ENCODE measurements at places on chromosomes 1 and 21. TPM values are rescaled to one million over a fixed set of nuclear protein-coding genes. Genes with fewer than 3 reads are reported as not detected.

The NUDT4B gene
- total RNA-seq = not detected

The SPRR2A gene
- not detected for total RNA-seq

The ATP1A4 gene
- not detected for total RNA-seq

The GJA5 gene
- not detected for total RNA-seq

The TMEM240 gene
- 0.45 TPM for total RNA-seq

The DNM3 gene
- 0.58 TPM for total RNA-seq

The TRIM63 gene
- total RNA-seq = not detected

The LAMB3 gene
- total RNA-seq = 0.70 TPM

The CSF3R gene
- not detected for total RNA-seq

The PPIAL4G gene
- total RNA-seq = not detected

The HAPLN2 gene
- total RNA-seq = not detected

The CGN gene
- total RNA-seq = 1.7 TPM

DNA sequence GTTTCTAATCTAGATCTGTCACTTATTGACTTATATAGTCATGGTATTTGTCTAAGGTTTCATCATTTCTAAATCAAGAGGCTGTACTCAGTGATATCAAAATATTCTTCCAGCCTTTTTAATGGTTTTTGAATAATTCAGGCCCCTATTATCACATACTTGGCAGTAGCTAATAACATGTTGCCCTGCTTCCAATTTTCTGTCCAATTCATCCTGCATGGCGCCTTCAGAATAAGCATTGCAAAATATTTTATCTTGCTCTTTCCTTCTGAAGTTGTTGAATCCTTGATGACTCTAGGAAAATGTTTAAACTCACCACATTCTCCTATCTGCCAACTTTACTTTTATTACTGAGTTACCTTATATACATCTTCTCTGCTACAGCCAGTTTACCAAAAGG lies 517.2 kb upstream of the B3GALT2 start:
- no peak overlapping the region for H3K27ac ChIP-seq
- DNase-seq = no peak
- H3K27me3 ChIP-seq = no peaks in the 10 kb centered on the region
- H3K4me1 ChIP-seq = peaks cover 33% of the 10 kb centered on the region

DNA sequence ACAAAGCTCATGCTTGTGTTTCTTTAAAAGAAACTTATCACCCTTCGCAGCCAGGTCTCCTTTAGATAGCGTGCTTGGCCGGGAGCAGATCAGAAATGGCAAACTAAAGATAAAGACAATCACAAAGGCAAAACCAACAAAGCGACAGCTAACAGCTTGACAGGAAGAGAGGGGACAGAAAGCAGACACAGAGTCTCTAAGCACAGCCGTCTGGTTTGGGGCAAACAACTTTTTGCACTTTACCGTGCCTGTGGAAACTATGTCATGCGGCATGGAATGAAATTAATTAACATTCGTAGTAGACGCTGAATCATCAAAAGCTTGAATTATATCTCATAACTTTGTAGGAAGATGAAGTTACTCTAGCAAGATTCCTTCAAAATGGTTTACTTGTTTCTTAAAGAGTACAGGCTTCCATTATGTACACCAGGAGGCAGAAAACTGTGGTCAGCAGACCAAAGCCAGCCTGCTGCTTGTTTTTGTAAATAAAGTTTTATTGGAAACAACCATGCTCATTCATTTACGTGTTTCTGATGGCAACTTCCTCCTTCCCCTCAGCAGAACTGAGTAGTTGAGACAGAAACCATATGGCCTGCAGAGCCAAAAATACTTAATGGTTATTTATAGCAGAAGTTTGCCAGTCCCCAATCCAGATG lies 183.2 kb downstream of the KIF26B start:
- no peak for DNase-seq
- peaks cover 6% of the 10 kb centered on the region for H3K27me3 ChIP-seq

GRCh38 chr1:65717815-65718454 lies 74.8 kb upstream of the PDE4B start:
- no peaks in the 10 kb centered on the region for H3K36me3 ChIP-seq
- H3K27ac ChIP-seq = no peak overlapping the region

DNA sequence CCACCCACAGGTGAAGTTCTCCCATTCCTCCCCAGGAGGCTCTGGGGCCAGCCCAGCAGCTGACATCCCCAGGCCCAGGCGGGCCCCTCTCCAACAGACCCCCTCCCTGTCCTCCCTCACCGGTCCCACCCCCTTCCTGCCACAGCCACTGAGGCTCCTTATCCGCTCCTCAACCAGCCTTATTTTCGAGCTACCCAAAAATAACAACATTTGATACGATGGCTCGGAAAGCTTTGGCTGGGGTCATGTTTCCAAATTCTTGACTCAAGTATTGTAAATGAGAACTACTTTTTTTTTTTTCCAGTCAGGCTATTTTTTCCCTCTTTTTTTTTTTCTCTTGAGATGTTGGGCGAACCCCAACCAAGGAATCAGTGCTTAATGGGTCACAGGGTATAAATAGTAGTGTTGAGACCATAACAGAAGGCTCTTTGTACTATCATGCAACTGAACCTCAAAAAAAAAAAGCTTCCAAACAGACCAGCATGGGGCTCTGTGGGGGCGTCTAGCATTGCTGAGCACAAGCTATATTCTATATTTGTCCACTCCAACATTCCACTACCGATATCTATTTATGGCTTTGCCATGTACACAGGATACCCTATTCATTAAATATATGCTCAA lies 27.2 kb downstream of the IRF2BP2 start:
- no peaks in the 10 kb centered on the region for H3K36me3 ChIP-seq
- no peak for DNase-seq

DNA sequence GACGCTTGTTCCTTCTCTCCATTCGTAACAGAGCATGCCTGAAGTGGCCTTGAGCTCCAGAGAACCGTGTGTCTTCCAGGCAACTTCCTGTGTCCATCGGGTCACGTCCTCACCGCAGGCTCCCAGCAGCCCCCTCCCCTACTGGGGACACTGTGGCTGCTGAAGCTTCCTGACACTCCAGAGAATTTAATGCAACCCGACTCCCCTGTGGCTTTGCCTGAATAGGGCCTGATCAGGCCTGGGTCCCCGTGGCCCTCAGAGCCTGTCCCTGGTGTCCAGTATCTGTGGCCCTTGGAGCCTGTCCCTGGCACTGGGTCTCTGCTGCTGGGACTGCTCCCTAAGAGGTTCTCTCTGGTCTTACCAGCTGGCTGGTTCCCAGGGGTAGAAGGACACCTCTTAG lies 219.7 kb upstream of the VAMP3 start:
- peaks cover 21% of the 10 kb centered on the region for H3K4me1 ChIP-seq
- H3K36me3 ChIP-seq = no peaks in the 10 kb centered on the region
- no peak overlapping the region for H3K27ac ChIP-seq
- no peak overlapping the region for H3K4me3 ChIP-seq

DNA sequence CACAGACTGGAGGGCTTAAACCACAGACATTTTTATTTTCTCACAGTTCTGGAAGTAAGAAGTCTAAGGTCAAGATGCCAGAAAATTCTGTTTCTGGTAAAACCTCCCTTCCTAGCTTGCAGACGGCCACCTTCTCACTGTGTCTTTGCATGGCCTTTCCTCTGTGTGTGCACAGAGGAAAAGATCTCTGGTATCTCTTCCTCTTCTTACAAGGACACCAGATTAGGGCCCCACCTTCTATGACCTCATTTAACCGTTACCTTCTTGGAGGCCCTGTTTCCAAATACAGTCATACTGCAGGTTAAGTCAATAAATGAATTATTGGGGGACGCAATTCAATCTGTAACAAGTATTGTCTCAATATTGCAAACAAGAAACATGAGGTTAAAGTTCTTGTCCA lies 63.0 kb upstream of the PRDX6 start:
- H3K36me3 ChIP-seq = peaks cover 2% of the 10 kb centered on the region
- no peaks in the 10 kb centered on the region for H3K27me3 ChIP-seq
- no peak overlapping the region for H3K27ac ChIP-seq
- no peak overlapping the region for H3K4me3 ChIP-seq

DNA sequence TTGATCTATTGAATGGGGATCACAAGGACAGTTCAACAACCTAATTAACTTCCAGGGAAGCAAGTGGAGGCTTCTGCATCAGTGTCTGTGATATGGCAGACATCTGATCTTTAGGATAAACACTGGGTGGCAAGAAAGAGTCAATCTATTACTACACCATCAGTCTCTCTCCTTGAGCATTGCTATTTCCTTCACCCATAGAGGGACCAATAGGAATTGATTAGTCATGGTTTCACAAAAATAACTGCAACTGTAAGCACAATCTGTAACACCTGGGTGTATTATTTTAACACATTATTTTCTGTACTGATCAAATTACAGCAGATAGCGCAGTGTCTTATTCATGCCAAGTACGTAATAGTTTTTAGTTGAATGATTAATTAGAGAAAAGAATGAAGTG lies 50.3 kb downstream of the USP24 start:
- H3K27me3 ChIP-seq = no peaks in the 10 kb centered on the region
- peak overlapping the region; percentile 81 for H3K27ac ChIP-seq
- DNase-seq = no peak
- H3K36me3 ChIP-seq = peaks cover 41% of the 10 kb centered on the region
- H3K4me1 ChIP-seq = peaks cover 48% of the 10 kb centered on the region

- no peaks in the 10 kb centered on the region for H3K36me3 ChIP-seq
- peak overlapping the region; percentile 77 for H3K4me3 ChIP-seq
- H3K27ac ChIP-seq = no peak overlapping the region
- no peak for DNase-seq
These were observed 581 bp downstream of the IRF6 start for GRCh38 chr1:209805341-209805781.

GRCh38 chr1:198927129-198927528 lies 288.3 kb downstream of the PTPRC start:
- peak overlapping the region; percentile 8 for H3K27ac ChIP-seq
- H3K4me3 ChIP-seq = no peak overlapping the region
- DNase-seq = no peak
- no peaks in the 10 kb centered on the region for H3K27me3 ChIP-seq
- peaks cover 7% of the 10 kb centered on the region for H3K36me3 ChIP-seq
- H3K4me1 ChIP-seq = peaks cover 53% of the 10 kb centered on the region

- peaks cover 9% of the 10 kb centered on the region for H3K4me1 ChIP-seq
- H3K4me3 ChIP-seq = no peak overlapping the region
- no peak overlapping the region for H3K27ac ChIP-seq
- H3K27me3 ChIP-seq = no peaks in the 10 kb centered on the region
These were observed 4.7 kb downstream of the AUNIP start for GRCh38 chr1:25854554-25854953.

GRCh38 chr1:204292740-204293139 lies 67.0 kb downstream of the PLEKHA6 start:
- H3K27me3 ChIP-seq = peaks cover 8% of the 10 kb centered on the region
- DNase-seq = no peak
- no peak overlapping the region for H3K27ac ChIP-seq
- H3K36me3 ChIP-seq = no peaks in the 10 kb centered on the region
- H3K4me1 ChIP-seq = peaks cover 16% of the 10 kb centered on the region
- H3K4me3 ChIP-seq = no peak overlapping the region

DNA sequence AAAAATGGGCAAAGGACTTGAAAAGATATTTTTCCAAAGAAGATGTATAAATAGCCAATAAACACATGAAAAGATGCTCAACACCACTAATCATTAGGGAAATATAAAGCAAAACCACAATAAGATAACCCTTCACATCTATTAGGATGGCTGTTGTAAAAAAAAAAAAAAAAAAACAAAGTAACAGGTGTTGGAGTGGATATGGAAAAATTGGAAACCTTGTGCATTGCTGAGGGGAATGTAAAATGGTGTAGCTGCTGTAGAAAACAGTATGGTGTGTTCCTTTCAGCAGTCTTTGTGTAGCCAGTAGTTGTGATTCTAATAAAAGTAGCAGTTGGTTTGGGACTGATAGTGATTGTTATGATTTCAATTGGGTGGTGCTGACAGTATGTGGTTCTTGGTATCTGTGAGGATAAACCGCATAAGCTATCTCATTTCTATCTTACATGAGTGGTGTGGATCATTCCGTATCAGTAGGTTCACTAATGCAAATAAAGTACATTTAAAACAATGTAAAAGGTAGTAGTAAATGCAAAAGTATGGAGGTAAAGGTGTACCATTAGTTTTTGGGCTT lies 19.9 kb downstream of the MAN1A2 start:
- peaks cover 18% of the 10 kb centered on the region for H3K36me3 ChIP-seq
- H3K27ac ChIP-seq = peak overlapping the region; percentile 12
- H3K27me3 ChIP-seq = no peaks in the 10 kb centered on the region
- H3K4me3 ChIP-seq = no peak overlapping the region
- peaks cover 55% of the 10 kb centered on the region for H3K4me1 ChIP-seq

DNA sequence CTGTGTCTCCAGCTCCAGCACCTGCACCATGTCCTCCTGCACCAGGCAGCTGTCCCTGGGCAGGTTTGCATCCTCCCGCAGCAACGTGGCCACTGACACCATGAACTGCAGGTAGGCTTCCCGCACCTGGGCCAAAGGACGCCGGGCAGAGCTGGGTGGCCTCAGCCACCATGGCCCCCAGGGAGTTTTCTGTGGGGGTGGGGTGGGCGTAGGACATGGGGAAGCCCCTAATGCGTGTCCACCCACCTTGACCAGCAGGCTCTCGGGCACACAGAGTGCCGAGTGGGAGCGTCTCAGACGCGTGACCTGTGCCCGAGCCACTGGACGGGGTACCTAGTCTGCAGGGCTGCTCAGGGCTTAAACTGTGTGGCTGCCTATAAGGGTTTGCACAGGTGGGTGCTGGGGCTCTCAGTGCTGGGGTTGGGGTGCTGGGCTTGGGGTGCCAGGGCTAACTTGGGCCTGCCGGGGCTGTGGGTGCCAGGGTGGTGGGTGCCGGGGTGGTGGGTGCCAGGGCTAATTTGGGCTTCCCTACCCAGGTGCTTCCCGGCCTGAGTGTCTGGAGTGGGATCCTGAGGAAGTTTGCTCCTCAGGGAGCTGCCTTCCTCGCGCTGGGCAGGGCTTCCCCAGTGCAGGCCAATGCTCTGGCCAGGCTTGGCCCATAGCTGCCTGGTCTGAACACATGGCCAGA lies 17.7 kb downstream of the PRXL2B start:
- no peak for DNase-seq
- H3K27ac ChIP-seq = no peak overlapping the region
- no peaks in the 10 kb centered on the region for H3K27me3 ChIP-seq

DNA sequence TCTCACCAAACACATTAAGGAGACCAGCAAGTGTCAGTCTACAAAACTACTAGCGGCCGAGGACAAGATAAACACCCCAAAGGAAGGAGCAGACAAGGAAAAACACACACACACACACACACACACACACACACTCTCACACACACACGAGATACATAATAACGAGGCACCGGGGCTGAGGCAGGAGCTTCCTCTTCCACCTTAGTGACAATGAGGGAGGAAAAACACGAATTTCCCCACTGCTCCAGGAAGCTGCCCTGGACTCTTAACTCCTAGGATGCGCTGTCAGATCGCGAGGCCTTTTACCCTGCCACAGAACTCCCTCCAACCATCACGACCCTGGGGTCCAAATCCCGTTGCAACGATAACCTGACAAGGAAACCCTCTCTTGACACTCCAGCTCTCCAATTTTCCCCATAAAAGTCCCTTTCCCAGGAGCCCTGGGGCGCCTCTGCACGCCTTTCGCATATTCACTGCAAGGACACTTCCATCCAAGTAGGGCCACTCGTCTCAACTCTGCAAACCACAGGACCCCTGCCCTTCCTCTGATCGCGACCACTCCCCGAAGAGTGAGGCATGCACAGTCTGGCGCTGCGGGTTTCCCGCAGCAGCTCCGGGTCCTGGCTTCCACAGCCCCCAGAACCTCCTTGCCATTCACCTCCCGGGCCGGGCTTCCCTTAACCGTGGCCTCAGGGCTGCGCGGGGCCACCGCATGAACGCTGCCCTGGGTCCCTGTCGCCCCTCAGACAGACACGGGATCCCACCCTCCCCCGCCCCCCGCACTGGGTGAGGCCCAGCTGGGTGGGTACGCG lies 581 bp downstream of the ETV3 start:
- peaks cover 49% of the 10 kb centered on the region for H3K36me3 ChIP-seq
- DNase-seq = peak; percentile 31
- peaks cover 71% of the 10 kb centered on the region for H3K4me1 ChIP-seq

Data from activated CD8-positive, alpha-beta T cell treated with anti-CD3 and anti-CD28 coated beads for 36 hours (primary cell).